ENCODE measurements at places on chromosomes 12 and 14.

- DNase-seq = no peak
Observed at GRCh38 chr12:34350092-34351041, 328.1 kb downstream of the ALG10 start.

DNA sequence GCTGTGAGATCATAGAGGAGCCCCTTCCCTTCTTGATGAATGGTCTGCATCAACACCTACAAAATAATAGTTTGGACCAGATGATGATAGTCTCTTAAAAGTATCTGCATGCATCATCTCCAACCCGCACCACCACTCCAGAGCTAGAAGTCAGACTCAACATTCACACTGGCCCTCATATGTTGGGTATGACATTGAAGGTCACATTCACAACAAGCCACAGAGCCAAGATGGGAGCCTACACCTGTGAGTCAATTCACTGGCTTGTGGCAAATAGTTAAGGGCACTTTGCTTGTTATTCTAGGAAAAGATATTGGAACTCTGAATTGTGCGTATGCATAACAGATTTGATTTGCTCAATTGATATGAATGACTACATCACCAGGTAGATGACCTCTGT is 1197.9 kb downstream of the VRK1 start:
- no peak for DNase-seq

DNA sequence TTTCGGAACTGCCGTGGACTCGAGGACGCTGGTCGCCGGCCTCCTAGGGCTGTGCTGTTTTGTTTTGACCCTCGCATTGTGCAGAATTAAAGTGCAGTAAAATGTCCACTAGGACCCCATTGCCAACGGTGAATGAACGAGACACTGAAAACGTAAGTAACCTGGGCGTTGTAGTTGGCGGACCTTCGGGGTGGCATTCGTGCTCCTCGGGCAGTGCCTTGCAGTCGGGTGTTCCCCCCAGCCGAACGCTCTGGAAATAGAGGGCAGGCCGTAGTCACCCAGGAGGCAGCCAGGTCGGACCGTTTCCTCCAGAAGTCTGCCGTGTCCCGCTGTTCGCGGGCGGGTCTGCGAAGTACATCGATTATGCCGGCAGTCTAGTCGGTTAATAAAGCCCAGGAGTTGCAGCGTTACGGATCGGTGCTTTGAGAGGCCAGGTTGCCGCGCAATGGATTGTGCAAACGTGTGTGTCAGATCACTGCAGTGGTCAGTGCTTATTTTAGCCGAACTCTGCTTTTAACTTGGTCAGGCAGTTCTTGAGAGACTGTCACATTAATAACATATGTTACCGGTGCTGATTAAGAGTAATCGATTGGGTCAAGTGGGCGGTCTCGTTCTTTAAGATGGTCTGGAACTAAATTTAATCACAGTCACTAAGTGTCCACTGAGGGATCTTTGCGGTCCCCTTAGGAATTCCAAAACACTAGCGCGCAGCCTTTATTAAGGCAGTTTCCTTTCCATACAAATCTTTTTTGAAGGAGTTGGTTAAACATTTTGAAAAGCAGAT is 906 bp downstream of the MARK3 start:
- DNase-seq = no peak

DNA sequence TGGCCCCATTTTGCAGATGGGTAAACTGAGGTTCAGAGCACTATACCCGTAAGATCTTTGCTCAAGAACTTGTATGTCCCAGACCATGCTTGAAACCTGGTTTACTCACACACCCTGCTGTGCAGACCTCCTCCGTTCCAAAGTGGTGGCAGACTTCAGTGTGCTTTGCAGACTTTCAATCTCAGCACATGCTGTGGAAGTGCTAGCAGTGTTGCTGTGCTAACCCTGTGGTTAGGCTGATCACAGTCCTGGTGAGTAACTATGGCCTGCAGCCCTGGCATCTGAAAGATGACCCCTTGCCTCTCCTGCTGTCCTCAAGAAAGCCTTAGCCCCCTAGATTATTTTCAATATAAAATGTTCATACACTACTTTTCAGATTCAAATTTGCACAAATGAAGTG is 450.6 kb downstream of the DPF3 start:
- DNase-seq = no peak

DNA sequence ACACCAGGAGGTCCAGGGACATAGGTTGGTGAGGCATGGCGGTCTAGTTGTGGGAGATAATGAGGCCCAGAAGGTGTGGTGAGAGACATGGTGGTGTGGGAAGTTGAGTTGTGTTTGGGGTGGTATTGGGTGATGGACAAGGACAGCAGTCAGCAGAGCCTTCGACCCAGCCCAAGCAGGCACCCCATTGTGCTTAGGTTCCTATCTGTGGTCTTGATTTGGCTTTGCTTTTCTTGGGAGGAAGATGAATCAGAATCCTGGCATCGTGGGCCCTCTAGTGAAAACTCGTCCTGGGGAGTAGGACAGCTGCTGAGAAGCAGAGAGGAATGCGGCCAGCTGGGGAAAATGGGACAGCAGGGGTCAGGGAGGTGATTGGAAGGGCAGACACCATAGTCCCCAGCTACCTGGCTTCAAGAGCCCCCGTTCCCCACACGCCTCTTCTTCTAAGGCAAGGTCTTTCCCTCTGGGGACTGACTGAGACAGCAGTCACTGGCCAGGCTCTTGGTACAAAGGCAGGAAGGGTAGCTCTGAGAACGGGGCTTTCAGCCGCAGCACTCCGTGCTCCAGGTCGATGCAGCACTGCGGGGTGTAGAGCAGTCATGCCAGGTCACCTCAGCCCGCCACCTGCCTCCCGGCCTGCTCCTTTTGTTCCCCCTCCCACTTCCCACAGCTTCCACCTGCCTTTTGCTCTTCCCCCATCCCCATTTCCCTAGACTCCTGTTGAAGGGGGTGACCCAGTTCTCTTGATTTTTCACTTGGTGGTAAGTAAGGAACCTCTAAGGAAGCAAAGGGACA is 7.9 kb downstream of the NRIP2 start:
- no peak for DNase-seq

DNA sequence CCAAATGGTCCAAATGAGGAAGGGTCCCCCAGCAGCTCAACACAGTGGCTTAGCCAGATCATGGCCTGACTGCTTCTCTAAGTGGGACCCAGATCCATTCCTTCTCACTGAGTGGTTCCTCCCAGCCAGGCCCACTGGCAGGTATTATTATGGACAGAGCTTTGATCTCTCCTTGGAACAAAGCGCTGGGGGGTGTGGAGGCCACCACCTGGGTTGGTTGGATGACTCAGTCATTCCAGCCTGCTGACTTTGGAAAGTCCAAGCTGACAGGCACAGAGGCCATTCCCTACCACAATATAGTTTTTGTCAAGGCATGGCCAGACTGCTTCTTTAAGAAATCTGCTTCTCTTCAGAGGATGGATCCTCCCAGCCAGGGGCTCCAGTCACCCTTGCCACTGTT is 341.1 kb downstream of the BTG1 start:
- DNase-seq = no peak

DNA sequence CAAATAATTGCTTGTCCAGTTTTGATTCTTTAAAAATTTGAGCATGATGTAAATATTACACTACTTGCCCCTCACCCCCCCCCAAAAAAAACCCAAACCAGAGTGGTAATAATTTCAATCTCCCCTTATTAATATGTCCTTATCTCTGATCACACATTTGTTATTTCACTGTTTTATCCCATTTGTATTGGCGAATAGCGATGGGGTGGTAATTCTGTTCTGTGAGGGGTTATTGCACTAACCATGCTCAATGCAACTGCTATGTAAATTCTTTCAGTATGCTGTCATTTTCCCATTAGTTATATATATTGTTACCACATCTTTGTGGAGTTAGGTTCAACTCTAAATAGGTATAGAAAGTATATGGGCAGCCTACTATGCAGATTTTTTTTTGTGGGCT is 1.1 kb downstream of the RIMKLB start:
- no peak for DNase-seq

- DNase-seq = no peak
Observed at GRCh38 chr12:58640314-58640713, 280.0 kb downstream of the LRIG3 start.

GRCh38 chr14:77950371-77951063 is 150.6 kb downstream of the ADCK1 start:
- no peak for DNase-seq

- no peak for DNase-seq
Observed at GRCh38 chr14:86540636-86541247, 1010.8 kb downstream of the FLRT2 start.

DNA sequence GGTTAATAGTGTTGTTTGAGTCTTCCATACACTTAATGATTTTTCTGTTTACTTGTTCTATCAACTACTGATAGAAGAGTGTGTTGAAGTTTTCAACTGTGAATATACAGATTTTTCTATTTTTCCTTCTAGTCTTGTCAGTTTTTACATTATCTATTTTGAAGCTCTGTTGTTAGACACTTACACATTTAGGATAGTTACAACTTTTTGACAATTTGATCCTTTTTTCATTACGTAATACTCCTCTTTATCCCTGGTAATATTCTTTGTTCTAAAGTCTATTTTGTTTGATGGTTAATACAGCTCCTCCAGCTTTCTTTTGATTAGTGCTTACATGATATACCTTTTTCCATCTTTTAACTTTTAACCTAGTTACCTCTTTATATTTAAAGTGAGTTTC is 45.2 kb downstream of the DHRS2 start:
- no peak for DNase-seq

DNA sequence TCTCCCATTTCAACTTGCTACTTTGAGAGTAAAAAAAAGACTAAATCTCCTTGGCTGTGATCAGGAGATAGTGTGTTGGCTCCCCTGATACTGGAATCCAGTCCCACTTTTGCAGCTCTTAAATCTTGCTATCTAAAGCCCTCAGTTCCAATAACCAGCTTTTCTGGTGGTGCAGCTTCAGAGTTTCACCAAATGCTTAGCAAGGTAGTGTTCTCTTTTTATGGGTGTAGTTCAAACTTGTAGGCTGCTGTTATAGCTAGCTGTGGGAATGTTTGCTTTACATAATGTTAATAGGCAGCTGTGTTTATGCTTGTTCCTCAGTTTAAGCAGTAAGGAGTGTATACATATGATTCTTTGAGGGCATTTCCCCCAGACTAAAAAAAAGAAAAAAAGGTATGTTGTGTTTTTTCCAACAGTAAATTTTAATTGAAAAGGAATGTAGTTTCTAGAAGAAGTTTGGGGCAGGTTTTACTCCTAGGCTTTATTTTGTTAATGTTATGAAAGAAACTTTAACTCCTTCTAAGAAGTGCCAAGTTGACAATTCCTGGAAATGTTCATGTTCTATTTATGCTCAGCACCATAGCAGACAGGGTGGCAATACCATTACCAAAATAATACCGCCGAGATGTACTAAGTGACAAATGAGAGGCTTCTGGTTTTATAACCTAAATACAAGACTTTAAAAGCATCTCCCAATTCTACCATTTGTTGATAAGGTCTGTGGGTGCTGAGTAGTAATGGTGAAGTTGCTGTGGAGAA is 12.1 kb downstream of the CRADD start:
- DNase-seq = no peak

- no peak for DNase-seq
Observed at GRCh38 chr12:21756699-21757098, 17.8 kb downstream of the KCNJ8 start.

- peak; percentile 66 for DNase-seq
Observed at GRCh38 chr12:28568118-28568517, 377.9 kb downstream of the CCDC91 start.

GRCh38 chr12:98154850-98155249 is 360.5 kb upstream of the TMPO start:
- DNase-seq = no peak

DNA sequence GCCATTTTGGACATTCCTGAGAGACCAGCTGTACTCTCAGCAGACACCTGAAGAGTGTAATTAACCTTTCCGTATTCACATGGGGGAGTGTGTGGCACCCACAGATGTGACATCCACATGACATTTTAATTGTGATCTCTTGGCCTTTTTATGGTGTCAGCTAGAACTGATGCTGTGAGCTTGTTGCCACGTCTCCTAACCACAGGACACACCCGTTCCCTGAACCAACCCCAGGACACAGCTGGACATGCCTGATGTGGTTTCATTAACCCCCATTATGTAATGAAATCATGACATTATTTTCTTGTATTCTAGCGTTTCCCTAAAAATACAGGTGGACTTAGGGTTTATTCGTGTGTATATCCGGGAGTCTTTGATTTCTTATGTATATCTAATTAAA is 1036.1 kb downstream of the TMEM121 start:
- no peak for DNase-seq

DNA sequence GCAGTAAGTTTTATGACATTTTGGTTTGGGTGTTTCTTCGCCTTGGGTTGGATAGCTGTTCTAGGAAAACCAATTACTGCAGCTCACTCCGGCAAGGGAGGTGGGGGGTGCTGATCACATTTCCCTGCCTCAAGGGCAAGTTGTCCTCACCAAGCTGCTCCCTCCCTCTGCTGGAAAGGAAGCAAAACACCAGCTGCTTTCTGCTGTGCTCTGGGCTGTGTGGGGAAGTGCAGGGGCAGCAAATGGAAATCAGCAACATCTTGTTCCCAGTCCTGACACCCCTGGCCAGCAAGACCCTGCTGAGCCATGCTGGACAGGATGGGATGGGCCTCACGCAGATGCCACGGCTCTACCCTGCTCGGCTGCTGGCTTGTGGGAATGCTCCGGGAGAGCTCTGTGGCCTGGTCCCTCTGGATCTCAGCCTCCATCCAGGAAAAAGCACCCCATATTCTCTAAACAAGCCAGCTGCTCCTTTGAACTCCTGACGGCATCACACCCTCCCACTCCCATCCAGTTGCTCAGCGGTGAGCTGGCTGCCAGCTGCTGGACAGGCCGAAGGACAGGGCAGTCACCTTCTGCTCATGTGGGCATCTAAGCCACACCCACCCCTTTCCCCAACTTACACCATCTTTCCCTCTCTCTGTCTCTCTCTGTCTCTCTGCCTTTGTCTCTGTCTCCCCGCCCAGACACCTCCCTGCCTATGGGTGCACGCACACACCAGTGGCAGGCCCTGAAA is 52.4 kb upstream of the EIF5 start:
- DNase-seq = no peak

GRCh38 chr12:131133015-131133905 is 179.6 kb downstream of the ADGRD1 start:
- DNase-seq = no peak

DNA sequence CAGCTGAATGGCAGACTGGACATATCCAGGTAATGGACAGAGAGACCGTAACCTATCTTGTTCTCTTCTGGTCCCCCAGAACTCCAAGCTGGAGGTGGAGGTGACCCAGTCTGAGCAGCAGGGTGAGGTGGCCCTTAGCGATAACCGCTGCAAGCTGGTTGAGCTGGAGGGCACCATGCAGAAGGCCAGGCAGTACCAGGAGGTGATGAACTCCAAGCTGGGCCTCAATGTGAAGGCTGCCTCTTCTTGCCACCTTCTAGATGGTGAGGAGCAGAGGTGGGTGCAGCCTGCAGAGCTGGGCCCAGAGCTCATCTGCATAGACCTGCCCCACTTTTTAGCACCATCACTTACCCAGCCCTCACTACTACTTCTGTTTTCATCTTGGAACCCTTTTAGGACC is 7.2 kb upstream of the KRT86 start:
- no peak for DNase-seq

GRCh38 chr14:101126731-101127130 is 223.2 kb upstream of the RTL1 start:
- no peak for DNase-seq

GRCh38 chr12:15756822-15757221 is 32.4 kb downstream of the EPS8 start:
- DNase-seq = no peak
